ENCODE measurements at places on chromosomes 3 and 15.

GRCh38 chr3:156201411-156202405, 81.3 kb downstream of the KCNAB1 start:
- DNase-seq: no peak

GRCh38 chr3:71254281-71255057, 329.1 kb downstream of the FOXP1 start:
- no peak for DNase-seq

GRCh38 chr3:126888186-126888760, 94.6 kb upstream of the PLXNA1 start:
- DNase-seq: no peak

GRCh38 chr3:87350367-87351199, 74.2 kb upstream of the POU1F1 start:
- DNase-seq: no peak

DNA sequence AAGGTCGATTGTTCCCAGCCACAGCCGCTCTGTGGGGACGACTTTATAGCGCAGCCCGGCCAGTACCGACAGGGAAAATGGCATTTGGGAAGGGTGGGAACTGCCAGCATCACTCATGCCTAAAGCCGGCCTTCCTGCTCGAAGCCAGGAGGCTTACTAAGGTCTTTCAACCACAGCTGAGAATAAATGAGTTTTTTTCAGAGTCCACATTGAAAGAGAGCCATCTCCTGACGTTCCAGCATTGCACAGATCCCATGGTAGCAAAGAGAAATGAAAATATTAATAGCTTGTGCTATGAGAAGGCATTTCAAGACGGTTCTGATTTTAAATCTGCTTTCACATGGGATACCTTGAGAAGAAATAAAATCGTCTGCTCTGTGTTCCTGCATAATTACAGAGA, 230.2 kb upstream of the IGF1R start:
- DNase-seq: no peak

DNA sequence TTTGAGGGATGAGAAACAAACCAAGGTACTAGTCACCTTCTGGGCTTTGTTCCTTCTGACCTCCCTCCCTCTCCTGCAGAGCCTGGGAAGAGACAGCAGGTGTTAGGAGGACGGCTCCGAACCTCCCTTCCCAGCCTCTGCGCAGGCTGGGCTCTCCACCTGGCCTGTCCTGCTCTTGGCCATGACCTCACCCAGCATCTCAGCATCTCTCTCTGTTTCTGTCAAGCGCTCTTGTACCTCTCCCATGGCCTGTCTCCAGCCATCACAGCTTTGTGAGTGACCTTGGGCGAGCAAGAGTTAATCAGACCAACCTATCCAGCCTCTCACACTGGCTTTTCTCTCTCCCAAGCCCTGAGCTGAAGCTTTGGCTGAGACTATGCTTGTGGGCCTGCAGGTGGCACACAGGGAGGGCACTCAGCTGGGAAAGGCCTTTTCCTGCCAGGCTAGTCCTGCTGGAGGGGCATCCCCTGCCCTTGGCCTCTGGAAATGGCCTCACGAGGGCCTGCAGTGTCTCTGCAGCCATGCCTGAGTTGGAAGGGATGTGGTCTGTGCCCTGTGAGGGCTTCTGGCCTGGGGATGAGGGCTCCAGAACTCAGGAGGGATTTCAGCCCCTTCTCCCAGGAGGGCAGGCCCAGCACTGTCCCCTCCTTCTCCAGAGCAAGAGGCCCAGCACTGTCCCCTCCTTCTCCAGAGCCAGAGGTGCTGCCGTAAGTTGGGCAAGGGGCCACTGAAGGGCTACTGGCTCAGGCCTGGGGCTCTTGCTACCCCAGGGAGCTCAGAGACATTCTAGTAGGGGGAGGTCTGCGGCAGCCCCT, 2.1 kb downstream of the CHST13 start:
- DNase-seq: no peak

- no peak for DNase-seq
These were observed 14.1 kb downstream of the MGLL start for GRCh38 chr3:127808197-127808596.

GRCh38 chr15:36156879-36157427, 422.5 kb upstream of the CDIN1 start:
- DNase-seq: no peak

- no peak for DNase-seq
These were observed 215.9 kb downstream of the MEIS2 start for GRCh38 chr15:36884518-36884875.

GRCh38 chr3:124520970-124521369, 209.3 kb upstream of the UMPS start:
- no peak for DNase-seq

- DNase-seq: no peak
These were observed 252.1 kb upstream of the ADAMTS9 start for GRCh38 chr3:64939747-64940450.

GRCh38 chr3:2458816-2459215, 360.1 kb downstream of the CNTN4 start:
- no peak for DNase-seq

GRCh38 chr3:187630404-187630803, 39.8 kb downstream of the SST start:
- DNase-seq: no peak

DNA sequence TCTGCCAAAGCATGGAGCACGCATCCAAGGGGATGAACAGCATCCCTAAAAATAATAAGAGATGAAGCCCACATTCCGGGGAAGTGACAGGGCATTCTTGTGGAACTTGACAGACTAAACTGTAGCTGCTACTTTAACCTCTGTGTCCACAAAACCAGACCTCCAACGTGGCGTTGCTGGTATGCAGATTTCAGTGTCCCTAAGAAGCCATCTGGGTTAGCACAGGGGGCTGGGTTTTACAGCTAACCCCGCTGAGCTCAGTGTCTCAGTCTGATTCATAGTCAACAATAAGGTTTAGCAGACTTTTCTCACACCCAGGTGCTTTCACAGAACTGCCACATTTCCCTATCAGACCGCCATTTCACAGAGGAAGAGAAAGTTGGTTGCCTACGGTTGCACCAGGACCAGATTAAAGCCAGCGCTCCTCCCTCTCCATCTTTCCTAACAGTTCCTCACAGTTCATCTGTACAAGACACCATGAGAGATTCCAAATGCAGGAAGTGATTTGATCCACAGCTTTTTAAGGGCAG, 61.6 kb upstream of the CTDSPL start:
- DNase-seq: no peak

GRCh38 chr3:87198774-87199173, 28.3 kb upstream of the CHMP2B start:
- no peak for DNase-seq

DNA sequence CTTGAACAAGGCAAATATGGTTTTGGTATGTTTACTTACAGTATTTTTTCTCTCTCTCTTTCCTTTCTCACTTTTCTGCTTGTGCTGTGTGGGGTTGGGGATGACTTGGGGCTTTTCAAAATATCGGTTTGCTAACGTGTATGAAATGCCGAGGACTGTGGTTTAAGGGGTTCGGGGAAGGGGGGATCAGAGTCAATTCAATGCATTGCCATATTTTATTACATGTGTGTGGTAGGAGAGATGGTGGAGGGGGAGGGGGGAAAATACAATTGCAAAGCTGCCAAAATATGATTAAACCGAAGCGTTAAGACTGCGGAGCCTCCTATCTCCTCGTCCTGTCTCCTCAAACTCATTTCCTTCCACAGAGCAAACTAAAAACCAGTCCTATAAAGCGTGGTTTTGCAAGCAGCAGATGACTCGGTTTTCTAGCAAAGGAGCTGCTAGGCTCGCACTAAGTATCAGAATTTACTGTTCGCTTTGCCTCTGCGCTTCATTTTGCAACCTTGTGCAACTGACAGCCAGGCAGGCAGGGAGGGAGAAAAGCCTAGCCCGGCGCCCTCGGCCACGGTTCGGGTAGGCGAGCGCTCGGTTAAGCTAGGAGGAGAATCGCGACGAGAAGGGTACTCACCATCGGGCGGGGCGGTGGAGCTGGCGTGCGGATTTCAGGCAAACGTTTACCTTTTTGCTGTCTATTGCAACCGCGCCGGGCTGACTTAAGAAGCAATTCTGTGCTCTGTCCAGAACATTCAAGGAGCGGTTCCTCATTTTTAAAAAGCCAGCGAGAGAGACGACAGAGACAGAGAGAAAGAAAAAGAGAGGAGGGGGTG, 4.0 kb upstream of the NR2F2 start:
- DNase-seq: no peak

DNA sequence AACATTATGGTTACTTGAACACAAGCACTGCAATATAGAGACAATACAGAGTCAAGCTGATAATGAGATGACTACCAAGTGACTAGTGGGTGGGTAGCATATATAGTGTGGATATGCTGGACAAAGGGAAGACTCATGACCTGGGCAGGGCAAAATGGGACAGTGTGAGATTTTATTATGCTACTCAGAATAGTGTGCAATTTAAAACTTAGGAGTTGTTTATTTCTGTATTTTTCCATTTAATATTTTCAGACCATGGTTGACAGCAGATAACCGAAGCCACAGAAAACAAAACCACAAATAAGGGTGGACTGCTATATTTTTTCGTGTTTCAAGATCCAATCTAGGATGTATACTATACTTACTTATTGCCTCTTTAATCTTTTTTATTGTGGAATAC, 19.6 kb downstream of the GALK2 start:
- no peak for DNase-seq

GRCh38 chr3:47293822-47294221, 11.1 kb downstream of the KLHL18 start:
- no peak for DNase-seq

- DNase-seq: no peak
These were observed 352.6 kb upstream of the NDN start for GRCh38 chr15:24039683-24040082.

GRCh38 chr3:194983620-194984019, 287.3 kb downstream of the XXYLT1 start:
- no peak for DNase-seq

- DNase-seq: no peak
These were observed 14.4 kb upstream of the TKT start for GRCh38 chr3:53269888-53270880.

DNA sequence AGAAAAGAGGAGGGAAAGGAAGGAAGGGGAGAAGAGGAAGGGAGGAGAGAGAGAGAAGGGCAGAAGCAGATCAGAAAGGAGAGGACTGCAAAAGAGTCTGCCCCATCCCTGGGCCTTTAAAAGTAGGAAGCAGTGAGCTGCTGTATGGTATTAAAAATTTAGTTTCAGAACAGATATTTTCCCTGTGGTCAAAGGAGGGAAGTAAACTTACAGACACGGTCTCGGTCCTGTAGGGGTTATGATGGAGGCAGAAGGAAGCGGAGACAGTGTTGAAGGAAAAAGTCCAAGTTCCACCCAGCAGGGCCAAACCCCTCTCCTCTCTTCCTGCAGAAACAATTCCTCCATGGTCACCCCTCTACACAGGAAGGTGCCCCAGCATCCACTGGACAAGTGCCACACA, 122.0 kb upstream of the PROK2 start:
- no peak for DNase-seq

GRCh38 chr3:126134219-126134975, 46.0 kb downstream of the ALDH1L1 start:
- DNase-seq: no peak

DNA sequence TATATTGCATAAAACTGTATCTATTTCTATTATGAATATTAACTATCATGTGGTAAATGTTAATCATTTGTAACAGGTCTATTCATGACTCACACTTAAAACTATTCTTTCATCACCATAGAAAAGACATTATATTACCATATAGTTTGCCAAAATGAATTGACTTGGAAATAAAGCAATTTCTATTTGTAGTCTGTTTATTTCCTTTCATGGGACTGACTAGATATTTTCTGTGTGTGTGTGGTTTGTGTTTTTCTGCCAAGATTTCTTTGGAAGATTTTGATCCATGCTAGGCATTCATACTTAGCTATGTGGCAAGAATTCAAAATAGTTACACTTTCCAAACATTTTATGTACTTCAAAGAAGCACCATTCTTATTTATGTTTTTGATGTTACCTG, 522.5 kb upstream of the AGTR1 start:
- no peak for DNase-seq

DNA sequence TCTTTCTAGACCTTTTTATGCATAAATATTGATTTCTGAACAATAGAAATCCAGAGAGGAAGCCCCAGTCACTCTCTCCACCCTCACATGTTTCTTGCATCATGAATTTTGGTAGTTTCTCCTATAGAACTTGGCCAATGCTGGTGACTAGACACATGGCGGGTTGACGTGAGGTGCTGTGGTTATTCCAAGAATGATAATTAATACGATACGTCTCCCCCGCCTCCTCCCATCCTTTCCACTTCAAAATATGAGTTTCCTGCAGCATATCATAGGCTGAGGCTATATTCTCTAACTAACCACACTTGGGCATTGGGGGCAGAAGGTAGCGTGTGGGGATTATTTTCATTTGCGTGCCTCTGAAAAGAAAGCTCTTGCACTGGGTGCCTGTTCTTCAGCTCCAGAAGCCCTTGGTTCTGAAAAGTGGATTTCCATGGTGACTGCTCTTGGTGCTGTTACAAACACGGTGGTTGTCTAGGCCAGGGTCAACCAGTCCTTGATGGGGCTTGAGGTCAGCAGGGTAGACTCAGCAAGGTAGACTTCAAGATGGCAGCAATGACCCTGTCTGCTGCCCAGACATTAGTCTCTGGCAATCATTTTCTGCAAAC, 5.3 kb downstream of the TNFSF10 start:
- no peak for DNase-seq

GRCh38 chr3:122085673-122086072, 30.5 kb downstream of the CD86 start:
- DNase-seq: no peak

- DNase-seq: no peak
These were observed 69.7 kb upstream of the UBE3A start for GRCh38 chr15:25508369-25509002.

DNA sequence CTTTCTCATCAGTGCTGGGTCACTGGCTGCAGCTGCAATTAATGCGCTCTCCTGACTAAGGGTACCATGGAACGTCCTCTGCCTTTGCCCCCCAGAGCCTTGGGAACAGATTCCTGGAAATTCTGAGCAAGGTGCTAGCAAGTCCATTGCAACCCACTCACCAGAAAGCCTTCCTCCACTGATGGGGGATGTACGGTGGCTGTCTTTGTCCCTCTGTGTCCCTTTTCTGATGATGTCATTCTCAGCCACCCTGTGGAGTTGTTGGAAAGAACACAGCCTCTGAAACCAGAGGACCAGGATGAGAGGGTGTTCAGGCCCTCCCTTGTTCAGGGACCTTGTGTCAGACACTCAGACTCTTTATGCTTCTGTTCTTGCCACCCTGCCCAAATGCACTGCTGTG, 38.1 kb upstream of the ZBTB38 start:
- no peak for DNase-seq

GRCh38 chr3:105812194-105812586, 56.6 kb downstream of the CBLB start:
- DNase-seq: no peak

All from activated T-helper 1 cell treated with Interleukin-2 at 50 U/mL for 16 hours (primary cell).